ENCODE measurements at places on chromosomes 1 and 21.

DNA sequence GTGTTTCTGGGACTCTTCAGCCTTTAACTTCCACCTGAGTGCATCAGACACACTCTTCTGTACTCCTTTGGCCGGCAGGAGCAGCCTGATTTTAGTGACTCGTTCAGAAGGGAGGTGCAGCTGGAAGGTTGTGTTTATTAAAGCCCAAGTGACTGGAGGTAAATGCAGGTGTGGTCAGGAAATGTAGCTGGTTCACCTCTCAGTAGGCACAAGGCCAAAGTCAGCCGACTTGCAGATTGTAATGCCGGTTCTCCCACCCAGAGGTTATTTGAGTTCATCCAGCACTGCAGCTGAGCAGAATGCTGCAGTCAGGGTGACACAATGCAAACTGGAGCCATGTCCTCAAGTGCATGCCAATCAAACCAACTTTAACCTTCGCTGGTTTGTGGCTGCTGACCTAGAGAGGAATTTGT is 91.5 kb downstream of the SPATA46 start:
- DNase-seq = no peak

GRCh38 chr1:207744000-207744534 is 7.8 kb upstream of the CD46 start:
- DNase-seq = peak; percentile 66

DNA sequence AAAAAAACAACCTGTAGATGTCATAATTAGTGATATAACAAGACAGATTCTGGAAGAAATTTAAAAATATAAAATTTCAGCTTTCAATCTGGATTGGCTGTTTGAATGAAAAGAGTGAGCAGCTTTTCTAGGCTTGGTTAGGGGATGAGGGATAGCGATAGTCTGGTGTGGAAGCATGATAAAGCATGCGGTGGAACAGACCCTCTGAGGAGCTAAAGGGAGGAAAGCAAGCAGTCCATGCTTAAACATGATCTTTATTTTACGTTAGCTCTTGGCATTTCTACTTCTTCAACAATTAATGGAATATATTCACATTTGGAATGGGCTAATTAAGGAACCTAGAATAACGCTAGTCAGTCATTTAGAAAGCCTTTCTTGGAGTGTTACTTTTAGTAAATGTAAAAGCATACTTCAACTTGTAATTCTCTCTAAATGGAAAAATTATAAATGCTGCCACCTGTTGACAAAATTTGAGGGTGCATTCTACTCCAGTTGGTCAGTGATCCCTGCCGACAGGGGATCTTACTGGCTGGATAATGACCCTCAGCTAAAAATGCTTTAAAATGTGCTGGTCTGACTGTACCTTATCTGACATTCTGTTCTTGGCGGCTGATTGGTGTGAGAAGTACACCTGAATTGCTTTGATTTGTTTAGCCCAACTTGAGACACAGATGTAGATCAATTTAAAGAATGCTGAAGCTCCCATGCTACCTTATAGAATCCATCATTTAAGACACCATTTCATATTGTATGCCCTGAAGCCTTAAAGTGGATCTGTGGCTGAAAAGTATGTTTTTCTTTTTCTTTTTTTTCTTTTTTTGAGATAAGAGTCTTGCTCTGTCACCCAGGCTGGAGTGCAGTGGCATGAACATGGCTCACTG is 61.2 kb downstream of the AK4 start:
- peak; percentile 82 for DNase-seq

DNA sequence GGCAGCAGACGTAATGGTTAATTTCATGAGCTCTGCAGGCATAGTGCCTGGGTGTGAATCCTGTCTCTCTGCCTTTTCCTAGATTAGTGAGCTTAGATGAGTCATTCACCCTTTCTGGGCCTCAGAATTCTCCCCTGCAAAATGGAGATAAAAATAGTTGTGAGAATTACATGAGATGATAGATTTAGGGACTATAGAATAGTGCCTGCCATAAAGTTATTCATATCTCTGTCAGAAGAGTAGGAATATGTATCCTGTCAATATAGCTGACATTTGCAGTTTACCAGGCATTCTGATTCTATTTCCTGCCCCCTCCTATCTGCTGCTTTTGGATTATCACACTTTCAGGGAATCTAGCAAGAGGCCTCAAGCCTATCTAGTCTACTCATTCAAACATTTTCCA is 112.0 kb downstream of the PDE4B start:
- DNase-seq = peak; percentile 71

DNA sequence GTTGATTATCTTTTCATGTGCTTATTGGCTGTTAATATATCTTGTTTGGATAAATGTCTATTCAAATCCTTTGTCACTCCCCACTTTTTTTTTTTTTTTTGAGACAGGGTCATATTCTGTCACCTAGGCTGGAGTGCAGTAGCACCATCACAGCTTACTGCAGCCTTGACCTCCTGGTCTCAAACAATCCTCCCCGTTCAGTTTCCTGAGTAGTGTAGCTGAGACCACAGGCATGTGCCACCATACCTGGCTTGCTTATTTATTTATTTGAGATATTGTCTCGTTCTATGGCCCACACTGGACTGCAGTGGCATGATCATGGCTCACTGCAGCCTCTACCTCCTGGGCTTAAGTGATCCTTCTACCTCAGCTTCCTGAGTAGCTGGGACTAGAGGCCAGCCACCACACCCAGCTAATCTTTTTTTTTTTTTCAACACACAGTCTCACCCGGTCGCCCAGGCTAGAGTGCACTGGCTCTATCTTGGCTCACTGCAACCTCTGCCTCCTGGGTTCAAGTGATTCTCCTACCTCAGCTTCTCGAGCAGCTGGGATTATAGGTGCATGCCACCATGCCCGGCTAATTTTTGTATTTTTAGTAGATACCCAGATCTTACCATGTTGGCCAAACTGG is 13.9 kb upstream of the MYCL start:
- DNase-seq = no peak

DNA sequence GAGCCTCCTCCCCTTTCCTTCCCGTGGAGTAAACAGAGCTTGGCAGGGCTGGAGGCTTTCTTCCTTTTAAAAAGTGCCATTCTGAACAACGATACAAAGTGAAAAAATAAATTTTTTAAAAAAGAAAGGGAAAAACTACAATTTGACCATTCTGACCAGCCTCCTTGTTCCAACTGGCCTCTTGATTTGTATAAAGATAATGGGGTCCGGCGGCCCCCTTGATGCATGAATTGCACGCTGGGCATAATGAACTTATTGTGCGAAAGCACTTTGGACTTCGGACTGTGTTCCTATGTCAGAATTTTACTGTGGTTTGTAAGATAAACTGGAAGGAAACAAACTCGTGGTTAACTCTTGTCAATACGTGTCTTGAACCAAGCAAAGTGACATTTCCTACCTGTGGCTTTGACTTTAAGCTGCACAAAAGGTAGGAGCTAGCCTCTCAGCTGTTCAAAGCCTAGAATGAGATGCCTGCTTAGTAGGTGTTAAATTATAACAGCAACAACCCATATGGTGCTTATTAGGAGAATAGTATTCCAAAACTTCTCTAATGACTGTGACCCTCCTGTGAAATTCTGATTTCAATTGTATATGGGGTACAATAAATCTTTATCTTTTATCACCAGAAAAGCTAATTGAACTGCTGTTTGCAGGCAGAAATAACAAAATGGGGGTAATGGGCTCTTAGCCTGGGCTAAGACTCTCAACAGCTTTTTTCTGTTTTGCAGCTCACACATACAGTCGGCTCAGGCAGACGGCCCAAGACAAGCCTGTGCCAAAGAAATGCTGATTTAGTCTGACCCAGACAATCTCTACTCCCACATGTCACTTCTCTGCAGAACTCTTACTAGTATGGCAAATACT is 9.3 kb downstream of the IRF2BP2 start:
- peak; percentile 60 for DNase-seq

DNA sequence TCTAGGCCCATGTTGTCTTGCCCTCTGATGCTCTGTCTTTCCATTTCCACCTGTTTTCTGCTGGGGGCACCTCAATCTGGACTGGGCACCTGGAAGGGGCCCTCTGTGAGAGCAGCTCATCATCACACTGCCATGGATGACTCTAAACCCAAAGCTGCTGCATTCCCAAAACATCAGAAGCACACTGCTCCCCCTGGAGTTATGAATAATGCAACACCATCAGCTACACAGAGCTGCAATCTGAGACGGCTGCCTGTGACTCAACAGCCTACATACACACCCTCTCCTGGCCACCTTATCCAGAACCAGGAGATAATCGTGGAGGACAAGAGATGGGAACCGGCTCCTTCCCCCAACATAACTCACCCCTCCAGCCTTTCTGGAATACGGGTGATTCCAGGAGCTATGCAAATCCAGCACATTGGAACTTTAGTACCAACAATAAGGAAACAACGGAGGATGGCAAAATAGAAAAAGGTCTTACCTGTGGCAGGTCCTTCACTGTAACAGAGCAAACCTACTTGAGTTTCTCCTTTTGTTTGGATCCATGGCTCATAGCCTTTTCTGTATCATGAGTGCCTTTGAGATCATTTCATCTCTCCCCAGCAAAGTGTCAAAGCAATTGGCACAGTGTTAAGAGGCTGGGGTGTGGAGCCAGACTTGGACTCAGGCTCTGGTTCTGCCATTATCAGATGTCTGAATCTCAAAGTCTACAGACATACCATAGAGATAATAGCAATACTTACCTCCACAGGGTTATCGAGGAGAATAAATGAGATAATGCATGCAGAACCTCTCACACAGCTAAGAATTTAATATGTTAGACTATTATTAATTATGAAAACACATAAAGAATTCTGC is 29.3 kb downstream of the AK2 start:
- peak; percentile 38 for DNase-seq

GRCh38 chr21:32135401-32136363 is 143.2 kb downstream of the MIS18A start:
- no peak for DNase-seq

GRCh38 chr1:201886103-201886885 is 2.4 kb upstream of the SHISA4 start:
- no peak for DNase-seq

- DNase-seq = no peak
These were observed 5.6 kb upstream of the RD3 start for GRCh38 chr1:211497489-211498045.

DNA sequence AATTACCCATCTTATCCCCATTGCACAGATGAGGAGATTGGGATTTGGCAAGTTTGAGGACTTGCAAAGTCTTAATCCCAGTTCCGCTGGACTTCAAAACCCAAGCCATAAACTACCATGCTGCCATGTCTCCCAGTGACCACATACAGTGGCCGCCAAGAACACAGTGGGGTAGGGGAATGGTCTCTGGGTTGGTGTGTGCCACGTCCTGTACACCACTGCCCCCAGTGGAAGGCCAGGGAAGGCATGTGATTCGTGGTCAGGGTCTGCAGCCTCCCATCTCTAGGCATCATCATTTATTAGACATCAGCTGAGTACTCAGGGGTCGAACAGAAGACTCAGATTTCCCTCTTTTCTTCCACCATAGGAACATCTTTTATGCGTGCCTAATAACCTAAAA is 76.0 kb downstream of the MAN1C1 start:
- no peak for DNase-seq

DNA sequence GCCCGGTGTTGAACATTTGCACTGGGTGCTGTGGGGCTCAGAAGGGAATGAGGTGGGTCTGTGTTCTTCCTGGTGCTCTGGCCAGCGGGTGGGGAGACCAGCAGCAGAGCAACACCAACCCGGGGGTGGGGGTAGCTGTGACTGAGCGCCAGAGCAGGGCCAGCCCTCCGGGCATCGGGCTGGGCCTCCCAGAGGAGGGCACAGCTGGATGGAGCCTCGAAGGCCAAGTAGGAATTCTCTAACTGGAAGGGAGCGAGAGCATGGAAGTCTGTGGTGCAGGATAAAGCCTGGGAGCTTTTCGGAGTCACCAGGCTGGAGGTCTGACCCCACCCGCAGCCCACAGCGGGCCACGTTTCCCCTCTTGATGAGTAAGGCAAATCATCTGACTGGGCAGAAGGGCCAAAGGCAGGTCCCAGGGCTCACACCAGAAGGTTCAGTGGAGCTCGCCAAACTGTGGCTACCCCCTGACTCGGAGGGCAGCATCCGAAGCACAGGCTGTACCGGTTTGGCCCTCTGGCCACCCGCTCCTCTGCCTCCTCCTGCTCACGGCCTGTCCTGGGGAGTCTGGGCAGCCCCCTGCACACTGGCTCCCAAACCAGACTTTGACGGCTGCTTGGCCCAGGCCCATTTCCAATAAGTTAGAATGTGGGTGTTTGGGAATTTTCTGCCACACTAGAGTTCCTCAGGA is 18.8 kb downstream of the SLC1A7 start:
- DNase-seq = no peak

GRCh38 chr1:20124456-20125057 is 5.2 kb upstream of the PLA2G2D start:
- DNase-seq = peak; percentile 87

GRCh38 chr1:84145068-84145467 is 997 bp downstream of the PRKACB start:
- DNase-seq = peak; percentile 82
